ENCODE measurements at places on chromosomes 6 and 20.

DNA sequence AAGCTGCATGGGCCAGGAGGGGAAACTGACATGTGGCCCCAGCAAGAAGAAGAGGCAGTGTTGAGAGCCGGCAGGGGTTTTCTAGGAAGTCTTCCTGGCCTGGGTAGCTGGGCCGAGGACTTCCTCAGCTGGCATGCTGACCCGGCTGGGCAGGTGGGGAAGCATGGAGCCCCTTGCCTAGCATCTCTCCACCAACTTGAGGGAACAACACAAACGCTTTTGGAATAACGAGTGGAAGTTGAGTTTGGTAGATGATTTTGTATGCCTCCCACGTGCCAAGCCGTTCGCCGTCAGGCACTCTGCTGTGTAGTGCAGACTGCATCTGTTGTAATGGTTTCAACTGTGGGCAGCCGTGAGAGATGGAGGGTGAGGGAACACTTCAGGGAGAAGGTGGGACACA, 7.3 kb downstream of the TMEM181 start:
- no peak for DNase-seq

DNA sequence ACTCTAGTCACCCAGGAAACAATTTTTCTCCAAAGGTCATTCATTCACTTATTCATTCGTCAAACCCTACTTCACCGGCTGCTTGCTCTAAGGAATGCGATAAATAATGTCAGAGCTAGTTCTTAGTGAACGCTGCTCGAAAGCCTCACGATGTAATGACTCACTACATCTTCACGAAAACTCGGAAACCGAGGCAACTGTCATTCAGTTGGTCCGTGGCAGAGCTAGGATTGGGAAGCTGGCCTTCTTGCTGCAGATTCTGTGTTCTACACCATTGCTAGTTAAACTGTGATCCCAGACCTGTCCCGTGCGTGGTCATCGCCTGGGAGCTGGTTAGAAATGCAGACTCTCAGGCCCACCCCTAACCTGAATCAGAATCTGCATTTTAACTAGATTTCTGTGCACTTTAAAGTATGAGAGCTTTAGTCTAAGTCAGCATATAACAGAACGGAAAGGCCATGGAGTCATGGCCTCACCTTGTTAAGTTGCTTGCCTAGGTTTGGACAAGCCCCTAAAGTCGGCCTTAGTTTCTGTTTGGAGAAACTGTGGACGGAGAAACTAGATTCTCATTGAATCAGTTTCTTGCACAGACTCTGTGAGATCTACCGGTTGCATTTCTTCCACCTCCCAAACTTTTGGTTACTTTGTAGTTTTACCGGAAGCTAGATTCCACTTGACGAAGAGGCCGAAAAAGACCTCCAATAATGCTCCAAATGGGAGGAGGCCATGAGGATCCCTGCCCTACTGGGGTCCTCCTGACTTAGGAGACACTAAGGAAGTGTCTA, 651 bp upstream of the CCND3 start:
- no peak for DNase-seq

GRCh38 chr6:112221561-112221960, 32.8 kb downstream of the LAMA4 start:
- no peak for DNase-seq

- no peak for DNase-seq
Observed at GRCh38 chr20:50712771-50713656, 18.4 kb upstream of the PARD6B start.

DNA sequence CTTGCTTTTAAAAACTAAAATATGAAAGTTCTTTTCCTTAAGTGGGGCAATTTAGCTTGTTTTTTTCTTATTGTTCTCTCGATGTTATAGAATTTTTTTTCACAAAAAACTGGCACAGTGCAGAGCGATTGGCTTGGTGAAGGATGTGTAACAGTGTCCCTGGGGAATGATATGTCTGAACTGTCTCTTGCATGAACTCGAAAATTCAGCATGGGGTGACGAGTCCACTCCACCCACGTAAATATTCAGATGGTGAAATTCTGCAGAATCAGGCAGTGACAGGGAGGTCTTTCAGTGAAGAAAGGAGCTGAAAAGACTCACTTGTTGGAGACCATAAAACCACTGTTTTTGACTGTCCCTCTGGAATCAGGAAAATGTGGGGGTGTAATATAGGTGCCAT, 505.3 kb downstream of the MMUT start:
- no peak for DNase-seq

- peak; percentile 33 for DNase-seq
Observed at GRCh38 chr6:56529594-56530191, 113.0 kb downstream of the DST start.

- no peak for DNase-seq
Observed at GRCh38 chr6:125963817-125964216, 7.2 kb downstream of the HINT3 start.

DNA sequence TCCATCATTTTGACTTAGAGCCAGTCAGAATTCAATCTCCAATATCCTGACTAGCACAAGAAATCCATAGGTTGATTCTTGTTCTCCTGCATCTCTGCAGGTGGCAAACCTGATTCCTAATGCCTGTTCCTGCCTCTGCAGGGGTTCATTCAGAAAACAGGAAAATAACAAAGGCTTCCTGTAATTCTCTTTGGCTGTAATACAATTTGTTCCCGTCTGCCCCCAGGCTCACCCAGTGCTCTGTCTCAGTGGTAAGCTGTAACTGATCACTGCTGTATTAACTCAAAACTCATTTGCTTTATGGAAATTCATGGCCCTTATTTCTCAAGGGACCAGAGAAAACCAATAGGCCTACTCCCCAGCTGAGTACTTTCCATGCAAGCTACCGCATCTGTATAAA, 88.6 kb downstream of the OPRM1 start:
- no peak for DNase-seq

- DNase-seq, result no peak
Observed at GRCh38 chr20:19440660-19441527, 228.5 kb downstream of the SLC24A3 start.

GRCh38 chr20:11912659-11913415, 4.9 kb upstream of the BTBD3 start:
- no peak for DNase-seq

DNA sequence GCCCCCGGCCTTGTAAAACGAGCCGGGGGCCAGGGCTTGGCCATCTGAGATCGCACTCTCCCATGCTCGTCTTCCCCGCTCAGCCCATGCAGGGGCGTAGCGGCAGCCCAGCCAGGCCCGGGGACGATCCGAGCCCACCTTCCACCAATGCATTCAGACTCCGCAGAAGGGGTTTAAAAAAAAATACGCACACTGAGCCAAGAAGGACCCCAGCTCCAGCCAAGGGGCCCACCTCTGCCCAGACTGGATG, 320 bp downstream of the GSTA4 start:
- peak; percentile 97 for DNase-seq

DNA sequence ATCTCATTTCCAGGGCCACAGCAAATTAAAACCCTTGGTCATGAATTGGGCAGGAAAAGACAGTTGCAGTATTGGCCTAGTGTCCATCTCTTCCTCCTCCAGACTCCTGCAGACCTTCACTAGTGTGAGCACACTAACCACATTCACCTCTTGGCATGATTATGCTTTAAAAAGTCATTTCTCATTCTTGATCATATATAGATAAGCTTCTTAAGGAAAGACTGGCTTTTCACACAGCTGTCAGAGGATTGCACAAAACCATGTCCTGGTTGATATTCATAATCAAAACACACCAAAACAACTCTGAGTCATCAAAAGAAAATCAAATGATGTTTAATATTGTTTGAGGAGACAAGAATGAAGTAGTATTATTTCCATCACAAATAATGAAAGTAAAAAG, 52.1 kb downstream of the TMEM200A start:
- DNase-seq, result no peak

DNA sequence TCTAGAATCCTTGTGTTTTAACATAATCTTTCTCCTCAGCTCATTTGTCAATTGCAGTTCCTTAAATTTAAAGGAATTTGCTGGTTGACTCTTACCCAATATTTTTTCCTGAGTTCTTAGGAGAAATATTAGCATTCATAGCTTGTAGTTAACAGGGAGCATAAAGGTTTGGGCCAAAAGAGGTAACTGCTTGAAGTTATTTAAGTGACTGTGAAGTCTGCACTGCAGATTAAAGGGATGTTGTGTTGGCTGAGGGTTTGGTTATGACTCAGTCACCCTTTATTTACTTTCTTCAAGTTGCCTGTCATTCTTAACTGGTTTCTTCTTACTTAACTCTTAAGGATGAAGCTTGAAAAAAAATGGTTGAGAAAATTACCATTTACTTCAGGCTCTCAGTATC, 220.3 kb upstream of the LAMP5 start:
- no peak for DNase-seq

- no peak for DNase-seq
Observed at GRCh38 chr6:75746221-75746620, 2.8 kb upstream of the MYO6 start.

DNA sequence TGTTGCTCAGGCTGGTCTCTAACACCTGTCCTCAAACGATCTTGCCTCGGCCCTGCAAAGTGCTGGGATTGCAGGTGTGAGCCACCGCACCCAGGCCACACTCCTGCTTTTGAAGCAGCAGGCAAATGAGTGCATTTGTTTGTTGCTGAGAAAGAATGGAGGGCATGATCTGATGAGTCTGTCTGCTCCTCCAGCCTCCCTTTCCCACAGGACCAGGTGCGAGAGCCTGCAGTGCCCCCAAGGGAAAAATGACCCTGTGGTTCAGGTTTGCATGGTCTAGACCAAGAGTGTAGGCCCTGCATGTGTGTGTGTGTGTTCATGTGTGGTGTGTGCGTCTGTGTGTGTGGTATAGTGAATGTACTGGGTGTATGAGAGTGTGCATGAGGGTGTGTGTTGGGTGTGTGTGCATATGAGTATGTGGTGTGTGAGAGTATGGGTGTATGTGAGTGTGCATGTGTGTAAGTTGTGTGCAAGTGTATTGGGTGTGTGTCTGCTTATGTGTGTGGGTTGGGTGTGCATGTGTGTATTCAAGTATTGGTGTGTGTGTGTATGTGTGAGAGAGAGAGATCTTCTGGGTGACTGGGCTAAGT, 22.8 kb upstream of the FOXC1 start:
- no peak for DNase-seq

DNA sequence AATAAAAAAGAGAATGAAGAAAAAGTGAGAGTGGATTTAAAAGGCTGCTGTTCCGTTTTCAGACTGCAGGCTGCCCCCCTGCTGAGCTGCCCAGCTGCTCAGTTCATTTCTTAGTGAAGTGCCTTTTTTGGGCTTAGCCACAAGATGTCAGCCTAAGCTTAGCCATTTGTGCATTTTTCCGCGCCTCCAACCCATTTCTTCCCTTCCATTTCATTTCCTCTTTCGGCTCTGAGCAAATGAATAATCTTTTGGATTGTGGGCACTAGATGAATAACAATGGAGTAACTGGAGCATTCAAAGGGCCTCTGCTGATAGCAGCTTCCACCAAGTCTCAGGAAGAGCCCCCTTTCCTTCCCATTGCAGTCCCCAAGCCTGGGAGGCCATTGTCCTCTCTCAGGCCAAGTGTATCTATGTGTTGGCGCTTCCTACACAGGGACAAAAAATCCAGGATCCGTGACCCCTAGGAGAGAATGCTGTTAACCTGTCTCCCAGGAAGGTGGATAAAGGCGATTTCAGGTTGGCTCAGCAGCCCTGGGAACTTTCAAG, 83.5 kb upstream of the SPTLC3 start:
- peak; percentile 58 for DNase-seq

- no peak for DNase-seq
Observed at GRCh38 chr6:28558629-28559028, 32.9 kb downstream of the GPX5 start.

DNA sequence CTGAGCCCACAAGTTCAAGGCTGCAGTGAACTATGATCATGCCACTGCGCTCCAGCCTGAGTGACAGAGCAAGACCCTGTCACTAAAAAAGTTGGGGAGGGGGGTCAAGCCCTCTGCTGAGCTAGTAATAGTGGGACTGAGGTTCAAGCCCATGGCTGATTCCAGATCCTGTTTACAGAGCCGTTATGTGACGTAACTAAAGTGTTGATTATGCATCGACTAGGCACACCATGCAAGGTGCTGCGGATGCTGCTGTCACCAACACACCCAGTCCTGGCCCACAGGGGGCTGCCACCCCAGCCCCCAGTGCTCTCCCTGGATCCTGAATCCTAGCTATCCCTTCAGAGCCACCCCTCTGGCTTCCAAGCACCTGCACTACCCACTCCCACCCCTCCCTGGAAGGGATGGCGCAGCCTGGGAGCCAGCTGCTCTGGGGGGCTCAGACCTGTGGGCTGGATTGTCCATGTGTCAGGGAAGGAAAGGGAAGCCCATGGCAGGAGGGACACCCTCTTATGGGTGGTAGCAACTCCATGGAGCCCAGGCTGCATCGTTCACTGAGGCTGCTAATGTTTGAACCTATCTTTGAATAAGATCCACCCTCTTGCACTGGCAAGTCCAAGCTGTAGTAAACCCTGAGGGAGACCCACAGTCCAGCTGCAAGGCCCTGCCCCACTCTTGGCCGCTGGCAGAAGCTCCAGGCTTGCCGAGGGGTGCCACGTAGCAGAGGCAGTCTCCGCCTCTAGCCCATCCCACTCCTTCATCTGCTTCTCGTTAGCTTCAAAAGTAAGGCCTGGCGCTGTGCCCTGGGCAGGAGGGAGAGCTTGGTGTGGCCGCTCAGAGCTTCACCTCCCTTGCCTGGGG, 95.0 kb downstream of the SNX5 start:
- peak; percentile 62 for DNase-seq

DNA sequence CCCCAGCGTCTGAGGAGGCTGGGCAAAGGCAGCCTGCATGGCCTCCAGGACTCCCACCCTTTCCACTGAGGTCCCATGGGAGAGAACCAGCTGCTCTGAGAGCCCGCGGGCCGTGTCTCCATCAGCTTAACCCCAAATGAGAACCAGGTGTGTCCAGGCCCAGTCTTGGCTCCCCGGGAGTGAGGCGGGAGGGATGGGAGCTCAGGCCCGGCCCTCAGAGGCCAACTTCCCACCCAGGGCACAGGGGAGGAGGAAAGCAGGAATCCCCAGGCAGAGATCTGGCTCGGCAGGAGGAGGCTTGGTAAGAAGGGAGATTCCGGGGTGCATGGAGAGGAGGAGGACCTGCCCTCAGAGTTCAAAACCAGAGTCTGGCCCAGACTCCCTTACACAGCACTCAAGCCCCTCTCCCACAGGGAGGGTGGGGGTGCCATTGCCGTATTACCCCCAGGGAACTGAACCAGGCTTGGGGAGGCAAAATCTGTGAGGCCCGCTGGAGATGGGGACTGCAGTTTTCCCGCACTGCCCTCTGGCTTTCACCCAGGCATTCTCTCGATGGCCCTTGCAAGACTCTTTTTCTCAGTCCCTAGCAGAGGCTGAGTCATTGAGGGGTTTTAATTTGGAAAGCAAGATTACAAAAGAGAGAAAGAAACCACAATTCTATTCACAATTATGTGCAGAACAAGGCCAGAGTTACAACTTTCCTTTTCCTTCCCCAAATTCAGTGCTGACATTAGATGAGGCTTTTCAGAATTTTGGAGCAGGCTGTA, 17.1 kb downstream of the FOXF2 start:
- no peak for DNase-seq

GRCh38 chr20:63096681-63097335, 90.0 kb upstream of the BHLHE23 start:
- no peak for DNase-seq

DNA sequence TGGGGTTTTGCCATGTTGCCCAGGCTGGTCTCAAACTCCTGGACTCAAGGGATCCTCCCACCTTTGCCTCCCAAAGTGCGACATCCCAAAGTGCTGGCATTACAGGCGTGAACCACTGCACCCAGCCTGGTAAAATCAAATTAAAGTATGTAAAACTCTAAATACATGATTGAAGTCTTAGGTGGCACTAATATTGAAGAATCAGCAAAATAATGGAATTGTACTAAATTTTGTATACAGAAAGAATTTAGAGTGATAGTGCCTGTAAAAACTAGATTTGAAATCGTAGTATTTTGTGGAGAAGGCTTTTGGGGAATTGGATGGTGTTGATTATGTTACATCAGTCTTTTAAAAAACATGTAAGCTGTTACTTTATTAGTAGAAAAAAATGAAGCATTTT, 10.0 kb upstream of the PRDM1 start:
- DNase-seq, result no peak
